ENCODE measurements at places on chromosomes 3 and 15.
A peak's percentile ranks its signal among the peaks of the same experiment; 100 is the strongest.

- no peak for DNase-seq
These were observed 41.9 kb upstream of the XRN1 start for GRCh38 chr3:142489572-142490323.

DNA sequence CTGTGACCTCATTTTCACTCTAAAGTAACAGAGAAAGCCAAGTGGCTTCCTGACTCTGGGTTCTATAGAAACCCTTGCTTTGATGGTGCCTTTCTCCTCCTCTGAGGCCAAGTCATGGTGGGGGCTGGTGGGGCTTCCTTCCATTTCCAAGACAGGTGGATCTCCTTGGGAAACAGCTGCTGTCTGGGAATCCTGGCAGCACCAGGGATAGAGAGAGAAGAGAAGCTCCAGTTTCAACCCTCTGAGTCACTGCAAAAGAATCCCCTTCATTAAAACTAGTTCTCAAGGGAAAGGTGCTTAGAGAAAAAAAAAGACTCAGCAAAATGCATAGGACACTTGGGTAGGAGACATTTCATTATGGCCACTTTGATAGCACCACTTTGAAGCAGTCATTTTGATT lies 614.4 kb downstream of the FHIT start:
- DNase-seq = no peak

- DNase-seq = no peak
These were observed 68.9 kb upstream of the ARL8B start for GRCh38 chr3:5053021-5053831.

- DNase-seq = no peak
These were observed 32.7 kb downstream of the ZNF385D start for GRCh38 chr3:21718161-21718765.

DNA sequence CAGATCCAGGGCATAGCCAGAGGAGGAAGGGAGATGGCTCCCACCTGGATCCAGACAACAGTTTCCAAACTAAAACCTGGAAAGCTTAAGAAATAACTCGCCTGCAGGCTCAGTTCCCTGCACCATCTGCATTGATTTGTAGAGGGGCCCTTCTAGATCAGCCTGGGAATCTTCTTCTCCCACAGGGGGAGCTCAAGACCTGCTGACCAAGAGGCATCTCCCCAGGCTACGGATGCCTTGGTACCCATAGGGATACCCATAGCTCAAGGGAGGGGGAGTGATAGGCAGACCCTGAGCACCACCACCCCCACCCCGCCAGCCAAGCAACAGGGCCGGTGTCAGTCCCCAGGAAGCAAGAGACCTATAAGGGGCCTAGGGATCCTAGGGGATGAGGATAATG lies 28.0 kb upstream of the DCLK3 start:
- DNase-seq = no peak

- DNase-seq = no peak
These were observed 230.4 kb upstream of the STT3B start for GRCh38 chr3:31302343-31302742.

DNA sequence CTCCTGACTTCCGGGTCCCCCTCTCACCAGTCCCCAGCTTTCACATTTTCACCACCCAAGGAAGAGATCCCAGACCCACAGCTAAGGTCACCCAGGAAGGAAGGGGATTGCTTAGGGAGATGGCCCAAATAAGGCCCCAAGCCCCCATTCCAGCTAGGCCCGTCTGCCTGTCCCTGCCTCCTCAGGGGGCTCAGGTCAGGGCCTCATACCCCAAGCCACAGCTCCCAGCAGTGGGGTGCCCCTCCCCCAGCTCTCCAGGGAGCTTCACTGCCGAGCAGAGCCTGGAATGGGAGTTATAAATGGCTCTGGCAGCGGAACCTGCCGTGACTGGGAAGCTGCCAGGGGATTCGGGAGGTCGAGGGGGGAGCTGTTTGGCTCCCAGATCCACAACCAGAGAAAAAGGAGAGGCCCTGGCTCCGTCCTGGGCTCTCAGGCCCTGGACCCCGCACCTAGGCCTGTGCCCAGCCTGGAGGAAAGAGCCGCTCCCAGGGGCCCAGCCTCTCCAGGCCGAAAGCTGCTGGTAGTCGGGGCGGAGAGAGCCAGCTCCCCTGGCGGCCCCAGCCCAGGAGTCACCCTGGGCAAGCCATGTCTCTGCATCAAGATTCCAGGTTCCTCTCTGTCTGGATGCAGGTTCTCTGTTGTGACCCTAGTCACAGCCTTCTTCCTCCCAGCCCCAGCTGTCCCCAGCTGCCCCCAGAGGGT lies 550 bp downstream of the CCDC9B start:
- no peak for DNase-seq

- DNase-seq = no peak
These were observed 49.9 kb upstream of the IQSEC1 start for GRCh38 chr3:13123013-13123654.

DNA sequence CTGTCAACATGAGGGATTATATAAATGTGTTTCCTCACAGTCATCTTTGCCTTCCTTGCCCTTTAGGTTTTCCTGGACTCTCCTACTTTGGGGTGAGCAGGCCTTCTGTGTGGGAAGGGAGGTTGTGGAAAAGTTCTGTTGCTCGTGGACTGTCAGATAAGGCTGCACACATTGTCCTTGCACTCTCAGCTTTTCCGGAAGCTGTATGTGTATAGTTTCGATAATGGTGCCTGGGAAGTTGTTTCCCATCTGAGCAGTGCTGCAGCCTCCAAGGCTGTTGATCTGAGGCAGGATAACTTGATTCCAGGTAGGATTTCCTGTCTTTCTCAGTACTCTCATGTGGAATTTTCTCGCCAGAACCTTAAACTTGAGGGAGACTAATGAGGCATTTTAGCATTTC lies 297.8 kb upstream of the AZI2 start:
- DNase-seq = no peak

GRCh38 chr15:43204016-43204901 lies 16.6 kb downstream of the EPB42 start:
- peak; percentile 16 for DNase-seq

- no peak for DNase-seq
These were observed 960 bp downstream of the MFN1 start for GRCh38 chr3:179348325-179349013.

DNA sequence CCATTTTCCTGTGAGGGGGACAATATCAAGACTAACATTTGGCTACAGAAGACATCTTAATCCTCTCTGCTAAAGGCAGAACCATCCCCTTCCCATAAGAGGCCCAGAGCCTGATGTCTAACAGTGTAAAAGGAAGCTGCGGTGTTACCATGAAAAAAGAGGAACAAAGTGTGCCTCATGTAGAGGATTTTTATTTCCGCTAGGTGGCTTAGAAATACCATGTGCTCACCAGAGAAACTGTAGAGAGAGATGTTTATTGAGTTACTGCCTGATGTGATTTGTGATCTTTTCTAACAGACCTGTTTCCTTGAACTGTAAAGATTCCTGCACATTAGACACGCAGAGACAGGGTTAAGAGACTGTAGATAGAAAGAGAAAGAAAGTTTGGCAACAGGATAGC lies 22.0 kb downstream of the OR5H15 start:
- DNase-seq = no peak

DNA sequence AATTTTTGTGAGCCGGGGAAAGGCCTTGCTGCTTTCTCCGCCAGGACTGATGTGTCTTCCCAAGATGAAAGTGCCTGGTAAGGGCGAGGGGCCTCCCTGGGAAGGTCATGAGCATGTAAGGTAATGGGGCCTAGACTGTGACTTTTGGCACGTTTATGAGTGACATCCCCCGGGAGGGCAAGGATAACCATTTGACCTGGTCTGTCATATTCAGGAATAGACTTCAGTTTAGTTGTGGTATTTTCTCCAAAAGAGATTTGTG lies 631 bp upstream of the CNBP start:
- no peak for DNase-seq

DNA sequence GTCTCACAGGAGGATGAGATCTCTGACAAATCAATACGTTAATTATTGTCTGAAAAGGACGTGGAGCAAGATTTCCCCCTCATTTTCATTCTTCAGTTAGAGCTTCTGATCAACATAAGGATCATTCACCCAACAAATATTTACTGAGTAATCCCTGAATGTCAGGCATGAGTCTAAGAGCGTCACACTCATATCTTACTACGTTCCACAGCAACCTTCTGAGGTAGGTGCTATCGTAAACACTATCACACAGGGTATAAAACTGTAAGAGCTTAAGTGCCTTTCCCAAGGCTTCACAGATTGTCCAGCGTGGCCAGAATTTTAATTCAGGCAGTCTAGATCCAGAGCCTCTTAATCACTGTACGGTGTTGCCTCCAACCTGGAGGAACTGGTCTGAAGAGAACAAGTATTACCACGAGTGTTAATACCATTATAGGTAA lies 10.6 kb upstream of the TM4SF1 start:
- DNase-seq = no peak

DNA sequence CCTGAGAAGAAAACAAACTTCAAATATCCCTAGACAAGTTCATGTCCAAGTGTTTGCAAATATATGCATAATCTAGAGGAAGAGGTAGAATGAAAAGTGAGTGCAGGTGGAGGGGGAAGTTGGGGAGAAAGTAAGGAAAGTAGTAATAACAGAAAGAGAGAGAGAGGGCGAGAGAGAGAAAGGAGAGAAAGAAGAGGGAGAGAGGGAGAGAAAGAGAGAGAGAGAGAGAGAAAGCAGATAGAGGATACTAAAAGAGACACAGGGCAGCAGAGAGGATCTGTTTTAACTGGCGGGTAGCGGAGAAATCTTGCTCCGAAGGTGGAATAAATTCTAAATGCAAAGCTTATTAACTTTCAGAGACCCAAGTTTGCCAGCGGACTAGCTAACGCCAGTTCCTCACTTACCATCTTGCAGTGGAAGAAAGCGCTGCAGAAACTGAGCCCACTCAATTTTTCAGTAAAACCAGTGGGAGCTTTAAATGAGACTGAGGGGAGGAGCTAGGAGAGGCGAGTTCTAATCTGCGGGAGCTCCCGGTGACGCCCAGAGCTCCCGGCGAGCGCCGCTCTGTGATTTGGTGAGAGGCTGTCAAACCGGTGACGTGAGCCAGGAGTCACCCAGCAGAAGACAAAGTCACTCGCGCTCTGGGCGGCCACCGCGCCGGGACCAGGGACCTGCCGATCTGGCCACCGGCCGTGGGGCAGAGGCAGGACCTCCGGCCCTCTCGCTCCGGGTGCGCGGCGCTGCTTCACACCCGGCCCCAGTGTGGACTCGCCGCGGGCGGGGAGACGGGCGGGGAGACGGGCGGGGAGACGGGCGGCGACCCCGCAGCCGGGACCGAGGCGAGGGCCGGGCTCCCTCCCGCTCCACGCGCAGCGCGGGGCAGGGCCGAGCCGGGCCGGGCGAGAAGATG lies at the start of gene GMNC:
Gene GMNC (minus strand): TSS at position 486 of the 910 bp plus-strand sequence. CDS start 79 bp downstream, at position 407.
- no peak for DNase-seq

- no peak for DNase-seq
These were observed 1.1 kb downstream of the MON1A start for GRCh38 chr3:49928481-49929017.

- DNase-seq = no peak
These were observed 10.5 kb downstream of the BFSP2 start for GRCh38 chr3:133410191-133410892.

GRCh38 chr3:142808103-142808917 lies 80.6 kb downstream of the PCOLCE2 start:
- DNase-seq = no peak

DNA sequence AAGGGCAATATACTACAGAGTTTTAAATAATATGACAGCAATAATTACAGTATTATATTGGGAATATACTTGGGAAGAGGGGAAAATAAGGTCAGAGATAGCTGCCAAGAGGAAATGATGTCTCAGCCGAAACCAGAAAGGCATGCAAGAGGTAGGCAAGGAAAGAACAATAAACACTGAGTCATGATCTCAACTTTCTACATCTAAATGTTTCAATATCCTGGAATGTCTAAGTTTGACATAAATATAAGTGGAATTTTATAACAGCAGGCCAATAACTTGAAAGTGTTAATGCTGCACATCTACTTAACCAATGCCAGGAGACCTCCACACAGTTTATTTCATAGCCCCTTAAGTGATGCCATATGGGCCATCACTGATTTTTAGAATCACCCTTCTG lies 99.8 kb upstream of the CPNE4 start:
- no peak for DNase-seq

- no peak for DNase-seq
These were observed 58.0 kb downstream of the ITPR1 start for GRCh38 chr3:4551051-4551711.
